ENCODE measurements at places on chromosomes 16 and 17. TPM values are rescaled to one million over a fixed set of nuclear protein-coding genes. Genes with fewer than 3 reads are reported as not detected.

- H3K4me1 ChIP-seq, result peaks cover 62% of the 10 kb centered on the region
- H3K4me3 ChIP-seq, result peak overlapping the region; percentile 87
- DNase-seq, result peak; percentile 85
- H3K27ac ChIP-seq, result no peak overlapping the region
- H3K36me3 ChIP-seq, result no peaks in the 10 kb centered on the region
Observed at GRCh38 chr16:86286991-86287663, 223.2 kb upstream of the FOXF1 start.

DNA sequence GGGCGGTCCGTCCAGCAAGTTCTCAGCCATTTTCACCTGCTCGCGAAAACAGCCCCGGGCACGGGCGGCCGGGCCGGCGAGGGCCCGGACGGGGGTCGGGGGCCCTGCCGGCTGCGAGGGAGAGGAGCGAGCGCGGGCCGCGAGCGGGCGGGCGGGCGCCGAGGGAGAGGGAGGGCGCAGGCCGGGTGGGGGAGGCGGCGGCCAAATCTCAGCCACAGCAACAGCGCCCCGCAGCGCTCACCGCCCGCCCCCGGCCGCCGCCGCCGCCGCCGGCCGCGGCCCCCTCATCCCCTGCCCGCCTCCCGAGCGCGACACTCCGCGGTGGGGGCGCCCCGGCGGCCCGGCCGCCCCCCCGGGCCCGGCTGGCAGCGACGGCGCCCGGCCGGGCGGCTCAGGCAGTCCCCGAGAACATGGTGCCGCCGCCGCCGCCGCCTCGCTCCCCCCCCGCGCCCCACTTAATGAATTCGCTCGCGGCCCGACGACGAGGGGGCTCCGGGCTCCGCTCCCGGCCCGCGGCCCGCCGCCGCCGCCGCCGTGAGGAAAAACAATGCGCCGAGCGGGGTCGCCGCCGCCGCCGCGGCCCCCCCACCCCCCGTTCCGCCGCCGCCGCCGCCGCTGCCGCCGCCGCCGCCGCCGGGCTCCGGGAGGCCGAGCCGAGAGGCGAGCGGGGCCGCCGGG is 487 bp downstream of the CREBBP start:
- H3K27me3 ChIP-seq, result no peaks in the 10 kb centered on the region
- peak; percentile 68 for DNase-seq
- H3K4me3 ChIP-seq, result peak overlapping the region; percentile 84
- H3K27ac ChIP-seq, result no peak overlapping the region
- peaks cover 19% of the 10 kb centered on the region for H3K4me1 ChIP-seq

DNA sequence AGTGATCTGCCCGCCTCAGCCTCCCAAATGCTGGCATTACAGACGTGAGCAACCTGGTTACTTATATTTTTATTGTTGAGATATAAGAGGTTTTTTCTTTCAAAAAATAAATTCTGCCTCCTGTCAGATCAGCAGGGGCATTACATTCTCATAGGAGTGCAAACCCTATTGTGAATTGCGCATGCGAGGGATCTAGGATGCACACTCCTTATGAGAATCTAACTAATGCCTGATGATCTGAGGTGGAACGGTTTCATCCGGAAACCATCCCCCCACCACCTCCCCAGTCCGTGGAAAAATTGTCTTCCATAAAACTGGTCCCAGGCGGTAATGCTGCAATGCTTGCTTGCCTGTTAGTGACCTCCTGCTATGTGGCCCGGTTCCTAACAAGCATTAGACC is 7.5 kb upstream of the CNEP1R1 start:
- DNase-seq, result no peak
- H3K4me3 ChIP-seq, result no peak overlapping the region
- H3K27me3 ChIP-seq, result no peaks in the 10 kb centered on the region
- no peak overlapping the region for H3K27ac ChIP-seq

DNA sequence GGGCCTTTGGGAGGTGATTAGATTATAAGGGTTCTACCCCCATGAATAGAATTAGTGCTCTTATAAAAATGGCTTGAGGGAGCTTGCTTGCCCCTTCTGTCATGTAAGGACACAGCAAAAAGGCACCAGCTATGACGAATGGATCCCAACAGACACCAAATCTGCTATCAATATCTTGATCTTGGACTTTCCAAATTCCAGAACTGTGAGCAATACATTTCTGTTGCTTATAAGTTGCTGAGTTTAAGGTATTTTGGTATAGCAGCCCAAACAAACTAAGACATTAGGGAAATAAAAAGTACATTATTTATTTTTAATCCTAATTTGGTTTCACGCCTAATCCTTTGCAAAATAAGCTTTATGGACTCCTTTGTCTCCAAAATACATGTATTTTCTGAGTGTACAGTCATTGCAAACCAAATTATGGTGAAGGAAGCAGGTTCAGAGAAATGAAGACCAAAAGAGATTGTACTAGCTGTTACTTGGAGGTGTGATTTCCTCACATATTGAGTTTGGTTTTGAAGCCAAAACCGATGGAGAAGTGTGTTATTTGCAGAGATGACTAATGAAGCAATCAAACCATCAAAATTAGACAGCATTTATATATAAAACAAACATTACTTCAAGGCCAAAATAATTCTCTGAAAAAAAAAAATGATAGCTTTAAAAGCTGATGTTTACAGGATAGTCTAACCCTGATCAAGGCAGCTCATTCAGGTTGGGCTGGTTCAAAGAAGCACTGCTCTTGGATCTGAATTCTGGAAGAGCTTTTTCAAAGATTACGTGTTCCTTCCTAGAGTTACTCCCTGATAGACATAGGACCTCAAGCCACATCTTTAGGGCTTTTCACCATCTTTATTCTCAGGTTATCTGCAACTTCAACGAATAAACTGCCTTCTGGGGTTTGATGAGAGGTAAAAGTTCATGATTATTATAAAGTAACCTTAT is 71.6 kb downstream of the MYO1D start:
- no peaks in the 10 kb centered on the region for H3K4me1 ChIP-seq
- no peak for DNase-seq
- no peaks in the 10 kb centered on the region for H3K36me3 ChIP-seq
- no peak overlapping the region for H3K27ac ChIP-seq

DRC3 gene
- not detected for total RNA-seq

GUCY2D gene
- not detected for total RNA-seq

CHRNE gene
- total RNA-seq, result 1.2 TPM

SLC38A10 gene
- 51.7 TPM for total RNA-seq

LCAT gene
- 18.9 TPM for total RNA-seq

NOD2 gene
- 3.3 TPM for total RNA-seq

All from GM23338 (cell line).